ENCODE measurements at places on chromosomes 2 and 18.

GRCh38 chr2:26649322-26649721 lies 8.2 kb upstream of the CIB4 start:
- DNase-seq: no peak

DNA sequence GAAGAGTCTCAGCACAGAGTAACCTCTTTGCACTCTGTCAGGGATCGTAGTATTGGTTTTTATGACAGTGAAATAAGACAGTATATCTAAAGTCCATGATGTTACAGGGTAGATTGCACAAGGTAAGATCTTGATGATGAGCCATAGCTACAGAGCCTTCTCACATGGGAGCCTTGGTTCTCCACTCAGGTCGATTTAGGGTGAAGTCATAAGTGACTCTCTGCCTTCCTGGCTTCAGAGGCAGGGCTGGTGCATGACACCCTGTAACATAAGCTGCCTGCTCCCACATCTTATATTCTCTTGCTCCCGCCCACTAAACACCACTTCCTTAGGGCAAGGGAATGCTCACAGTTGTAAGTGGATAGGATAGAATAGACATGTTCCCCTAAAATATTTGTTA lies 13.3 kb downstream of the DAPL1 start:
- DNase-seq: no peak

DNA sequence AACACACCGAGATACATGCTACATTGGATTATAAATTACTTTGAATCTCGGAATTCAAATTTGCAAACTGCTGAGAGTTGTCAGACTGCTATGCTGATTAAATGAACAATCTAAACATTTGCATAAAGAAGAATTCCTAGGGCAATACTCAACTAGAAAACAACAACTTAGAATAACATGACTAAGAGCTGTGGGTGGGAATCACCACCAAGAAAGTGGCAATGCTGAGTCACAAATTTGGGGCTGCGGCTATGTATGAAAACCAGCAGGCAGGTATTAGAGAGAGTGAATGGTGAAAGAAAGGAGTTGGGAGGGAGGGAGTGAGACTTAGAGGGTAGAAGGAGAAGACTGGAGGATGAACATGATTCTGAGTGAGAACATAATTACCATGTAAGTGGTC lies 559.5 kb downstream of the PIK3C3 start:
- DNase-seq: no peak

DNA sequence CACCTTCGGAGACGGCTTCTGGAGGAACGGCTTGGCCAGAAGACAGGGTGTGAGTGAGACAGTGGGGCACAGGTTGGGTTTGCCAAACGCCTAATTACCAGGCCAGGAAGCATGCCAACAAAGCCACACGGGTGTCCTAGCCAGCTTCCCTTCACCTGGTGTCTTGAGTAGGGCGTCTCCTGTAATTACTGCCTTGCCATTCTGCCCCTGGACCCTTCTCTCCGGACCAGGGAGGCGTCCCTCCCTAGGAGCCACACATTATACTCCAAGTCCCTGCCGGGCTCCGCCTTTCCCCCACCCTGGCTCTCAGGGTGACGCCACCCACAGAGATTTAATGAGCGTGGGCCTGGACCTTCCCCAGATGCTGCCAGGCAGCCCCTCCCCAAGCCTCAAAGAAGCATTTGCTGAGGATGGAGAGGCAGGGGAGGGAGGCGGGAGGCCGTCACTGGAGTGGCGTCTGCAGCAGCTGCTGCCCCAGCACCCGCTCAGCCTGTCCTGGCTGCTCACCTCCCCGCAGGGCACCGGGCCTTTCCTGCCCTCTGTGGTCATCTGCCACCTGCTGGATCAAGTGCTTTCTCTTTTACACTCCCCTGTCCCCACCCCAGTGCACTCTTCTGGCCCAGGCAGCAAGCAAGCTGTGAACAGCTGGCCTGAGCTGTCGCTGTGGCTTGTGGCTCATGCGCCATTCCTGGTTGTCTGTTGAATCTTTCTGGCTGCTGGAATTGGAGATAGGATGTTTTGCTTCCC lies 20.7 kb downstream of the FOSL2 start:
- no peak for DNase-seq

GRCh38 chr2:100615471-100615870 lies 52.7 kb downstream of the PDCL3 start:
- no peak for DNase-seq

GRCh38 chr2:85785871-85786270 lies 32.1 kb downstream of the ATOH8 start:
- DNase-seq: no peak

GRCh38 chr2:197499594-197500502 lies at the start of the genes HSPD1 and HSPE1:
Gene HSPD1, minus strand, starts transcription at chr2:197499840. Its CDS starts 992 bp downstream, at chr2:197498848.
Gene HSPE1, plus strand, starts transcription at chr2:197500379. Its CDS starts 58 bp downstream, at chr2:197500437.
- DNase-seq: peak; percentile 100

DNA sequence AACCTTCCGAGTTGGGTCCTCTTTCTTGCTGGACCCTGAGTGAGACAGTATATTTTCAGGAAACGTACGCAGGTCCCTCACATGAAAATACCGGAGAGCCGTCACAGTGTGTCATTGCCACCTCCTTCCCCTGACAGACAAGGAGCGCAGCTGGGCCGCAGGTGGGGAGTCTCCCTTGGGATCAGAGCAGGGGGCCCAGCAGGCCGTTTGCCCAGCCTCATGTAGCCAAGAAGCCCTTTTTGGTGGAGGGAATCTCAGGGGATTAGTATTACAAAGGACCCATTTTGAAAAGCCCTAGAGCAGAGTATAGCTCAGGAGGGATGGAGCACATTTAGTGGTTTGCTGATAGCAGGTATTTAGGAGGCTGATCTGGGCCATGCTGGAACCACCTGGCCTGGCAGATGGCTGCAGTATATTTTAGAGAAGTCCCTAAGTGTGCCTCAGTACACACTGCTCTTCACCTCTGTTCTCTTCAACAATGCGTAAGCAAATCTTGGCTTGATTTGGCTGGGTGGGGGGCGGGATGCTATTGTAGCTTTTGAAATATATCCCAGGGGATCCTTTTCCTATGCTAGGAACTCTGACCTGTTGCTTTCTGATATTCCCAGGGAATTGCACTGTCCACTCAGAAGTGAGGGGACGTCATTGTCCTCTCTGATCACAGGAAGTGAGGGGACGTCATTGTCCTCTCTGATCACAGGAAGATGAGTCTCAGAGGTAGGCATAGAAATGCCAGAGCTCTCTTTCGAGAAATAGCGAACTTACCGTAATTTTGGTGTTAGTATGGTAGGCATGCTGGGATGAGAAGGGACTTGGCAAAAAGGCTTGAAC lies 171.9 kb downstream of the HRH4 start:
- no peak for DNase-seq

DNA sequence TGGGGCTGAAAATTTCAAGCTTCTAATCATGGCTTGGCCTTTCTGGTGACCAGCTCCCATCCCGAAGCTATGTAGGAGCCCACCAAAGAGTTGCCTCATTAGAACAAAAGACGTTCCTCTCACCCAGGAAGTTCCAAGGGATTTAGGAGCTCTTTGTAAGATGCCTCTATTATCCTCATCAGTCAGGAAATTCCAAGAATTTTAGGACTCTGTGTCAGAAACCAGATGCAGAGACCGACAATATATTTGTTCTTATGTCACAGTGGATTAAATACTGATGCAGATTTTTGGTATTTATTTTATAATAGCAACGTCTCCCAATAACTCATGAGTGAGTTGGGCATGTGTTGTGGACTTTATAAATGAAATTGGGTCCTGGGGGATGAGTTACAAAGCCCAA lies 91.8 kb upstream of the SKOR2 start:
- DNase-seq: no peak

GRCh38 chr2:238939074-238939473 lies 91.2 kb downstream of the TWIST2 start:
- no peak for DNase-seq

All from left lobe of liver (tissue), 2 donors.